Sciatic nerve (tissue), 2 donors: ENCODE measurements at places on chromosomes 11 and 22. TPM values are rescaled to one million over a fixed set of nuclear protein-coding genes. Genes with fewer than 3 reads are reported as not detected.
A peak's percentile ranks its signal among the peaks of the same experiment; 100 is the strongest.

DNA sequence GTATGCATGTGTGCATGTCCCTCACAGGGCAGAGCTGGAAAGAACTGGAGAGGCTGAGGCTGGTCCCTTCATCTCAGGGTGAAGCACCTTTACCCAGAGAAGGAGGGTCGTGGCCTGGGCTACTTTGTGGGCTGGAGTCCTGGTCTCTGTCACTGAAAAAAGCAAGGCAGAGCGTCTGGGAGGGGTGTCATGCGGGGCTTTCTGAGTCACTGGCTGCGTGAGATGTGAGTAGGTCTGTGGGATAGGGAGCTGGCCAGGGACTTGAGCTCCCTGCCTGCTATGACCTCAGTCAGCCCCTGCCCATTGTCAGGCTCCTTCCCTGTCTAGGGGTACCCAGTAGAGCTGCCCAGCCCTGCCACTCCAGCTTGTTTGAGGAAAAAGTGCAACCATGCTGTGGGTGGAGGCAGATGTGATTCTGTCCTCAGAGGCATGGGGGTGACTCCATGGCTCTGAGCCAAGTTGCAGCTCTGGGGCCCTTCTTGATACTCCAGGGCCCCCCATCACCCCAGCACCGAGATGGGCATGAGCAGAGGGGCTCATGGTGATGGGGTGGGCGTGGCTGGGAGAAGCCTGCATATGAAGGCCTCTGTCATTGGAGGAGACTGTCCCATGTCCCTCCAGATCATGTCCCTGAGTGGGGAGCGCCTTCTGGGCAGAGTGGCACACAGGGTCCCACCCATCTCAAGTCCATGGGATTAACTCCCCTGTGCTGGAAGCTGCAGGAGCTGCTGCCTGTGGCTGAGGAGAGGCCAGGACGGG lies 27.8 kb downstream of the KCNQ1 start:
- peak; percentile 35 for DNase-seq

DNA sequence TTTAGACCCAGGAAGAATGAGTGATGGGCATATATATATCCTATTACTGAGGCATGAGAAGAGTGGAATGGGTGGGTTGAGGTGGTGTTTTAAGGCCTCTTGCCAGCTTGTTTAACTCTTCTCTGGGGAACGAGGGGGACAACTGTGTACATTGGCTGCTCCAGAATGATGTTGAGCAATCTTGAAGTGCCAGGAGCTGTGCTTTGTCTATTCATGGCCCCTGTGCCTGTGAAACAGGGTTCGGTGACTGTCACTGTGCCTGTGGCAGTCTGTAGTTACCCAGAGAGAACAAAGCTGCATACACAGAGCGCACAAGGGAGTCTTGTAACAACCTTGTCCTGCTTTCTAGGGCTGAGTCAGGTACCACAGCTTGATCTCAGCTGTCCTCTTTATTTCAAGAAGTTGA lies 11.7 kb downstream of the LIMK2 start:
- no peak for DNase-seq

- peak; percentile 45 for DNase-seq
These were observed 1491.1 kb downstream of the TBC1D22A start for GRCh38 chr22:48253573-48253972.

DNA sequence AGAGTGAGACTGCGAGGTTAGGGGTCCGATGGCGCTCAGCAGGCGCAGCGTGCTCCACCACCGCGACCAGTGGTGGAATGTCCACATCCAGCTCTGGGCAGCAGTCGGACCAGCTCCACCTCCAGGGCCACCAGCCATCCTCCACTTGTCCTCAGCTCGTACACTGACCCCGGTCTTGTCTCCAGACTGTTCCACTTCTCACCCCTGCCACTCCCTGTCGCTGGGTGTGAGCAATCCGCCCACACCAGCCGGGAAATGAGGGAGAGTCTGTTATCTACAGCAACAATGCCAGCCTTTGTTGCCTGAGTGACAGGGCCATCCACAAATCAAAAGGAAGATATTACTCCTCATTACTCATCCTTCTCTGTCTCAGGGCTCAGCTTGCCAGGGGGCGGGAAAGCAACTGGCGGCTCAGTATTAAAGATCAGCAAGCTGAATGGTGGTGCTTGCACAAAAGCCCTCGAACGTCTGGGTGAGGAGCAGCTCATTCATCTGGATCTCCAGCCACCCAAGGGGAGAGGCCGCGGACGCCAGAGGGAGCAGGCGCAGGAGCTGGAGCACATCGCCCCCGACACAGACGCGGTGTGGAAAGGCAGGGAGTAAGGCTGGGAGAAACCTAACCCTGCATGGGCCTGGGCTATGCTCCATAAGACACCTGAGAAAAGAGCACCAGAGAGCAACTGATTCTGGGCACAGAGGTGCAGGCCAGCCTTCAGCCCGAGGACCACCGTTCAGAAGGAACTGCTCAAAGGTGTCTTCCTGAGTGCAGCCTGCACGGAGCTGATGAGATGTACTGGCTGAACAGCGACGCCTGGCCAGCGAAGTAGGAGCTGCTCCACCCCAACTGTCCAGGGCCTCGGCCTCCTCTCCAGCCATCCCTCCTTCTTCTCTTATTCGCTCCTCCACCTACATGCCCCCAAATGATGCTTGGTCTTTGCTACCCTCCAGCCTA lies 21.9 kb downstream of the IGSF9B start:
- peak; percentile 70 for DNase-seq

DNA sequence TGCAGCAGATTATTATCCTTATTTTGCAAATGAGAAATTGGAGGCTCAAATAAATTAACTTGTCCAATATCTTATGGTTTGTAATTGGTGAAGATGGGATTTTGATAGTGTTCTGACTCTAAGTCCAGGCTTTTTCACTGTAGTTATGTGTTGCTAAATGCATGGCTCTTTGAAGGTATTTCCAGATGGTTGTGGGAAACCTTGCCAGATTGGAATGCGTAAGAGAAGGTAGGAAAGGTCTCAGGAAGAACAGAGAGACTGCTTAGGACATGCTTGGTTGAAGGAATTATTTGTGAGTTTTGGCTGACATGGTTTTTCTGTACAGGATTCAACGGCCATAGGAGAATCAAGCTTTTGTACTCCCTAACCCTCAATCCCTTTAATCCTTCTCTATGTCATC lies 108.6 kb downstream of the STIM1 start:
- no peak for DNase-seq

DNA sequence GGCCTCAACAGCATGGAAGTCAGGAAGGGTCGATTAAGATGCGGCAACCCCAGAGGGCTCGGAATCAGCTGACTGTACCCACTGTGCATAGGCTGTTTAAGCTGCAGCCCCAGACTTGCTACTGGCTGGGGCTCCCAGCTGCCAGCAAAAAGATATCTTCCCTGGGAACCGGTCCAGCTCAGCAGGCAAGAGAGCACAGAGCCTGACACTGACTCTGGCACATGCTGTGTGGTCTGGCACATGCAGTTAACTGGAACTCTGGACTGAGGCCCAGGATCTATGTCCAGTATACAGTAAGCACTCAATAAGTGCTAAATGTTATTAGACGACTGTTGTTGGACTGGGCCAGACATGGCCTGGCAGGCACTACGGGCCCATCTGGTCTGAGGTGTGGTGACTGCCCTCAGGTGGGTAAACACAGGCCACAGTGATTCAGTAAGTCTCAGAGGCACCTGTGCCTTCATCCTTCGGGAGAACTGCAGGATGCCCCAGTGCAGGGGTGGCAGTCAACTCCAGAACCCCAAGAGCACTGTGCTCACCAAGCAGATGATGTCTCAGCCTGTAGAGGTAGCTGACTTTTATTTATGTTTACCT lies 87.6 kb downstream of the LARGE1 start:
- DNase-seq: no peak

- DNase-seq: peak; percentile 72
These were observed 65.0 kb downstream of the SFI1 start for GRCh38 chr22:31561238-31561887.

DNA sequence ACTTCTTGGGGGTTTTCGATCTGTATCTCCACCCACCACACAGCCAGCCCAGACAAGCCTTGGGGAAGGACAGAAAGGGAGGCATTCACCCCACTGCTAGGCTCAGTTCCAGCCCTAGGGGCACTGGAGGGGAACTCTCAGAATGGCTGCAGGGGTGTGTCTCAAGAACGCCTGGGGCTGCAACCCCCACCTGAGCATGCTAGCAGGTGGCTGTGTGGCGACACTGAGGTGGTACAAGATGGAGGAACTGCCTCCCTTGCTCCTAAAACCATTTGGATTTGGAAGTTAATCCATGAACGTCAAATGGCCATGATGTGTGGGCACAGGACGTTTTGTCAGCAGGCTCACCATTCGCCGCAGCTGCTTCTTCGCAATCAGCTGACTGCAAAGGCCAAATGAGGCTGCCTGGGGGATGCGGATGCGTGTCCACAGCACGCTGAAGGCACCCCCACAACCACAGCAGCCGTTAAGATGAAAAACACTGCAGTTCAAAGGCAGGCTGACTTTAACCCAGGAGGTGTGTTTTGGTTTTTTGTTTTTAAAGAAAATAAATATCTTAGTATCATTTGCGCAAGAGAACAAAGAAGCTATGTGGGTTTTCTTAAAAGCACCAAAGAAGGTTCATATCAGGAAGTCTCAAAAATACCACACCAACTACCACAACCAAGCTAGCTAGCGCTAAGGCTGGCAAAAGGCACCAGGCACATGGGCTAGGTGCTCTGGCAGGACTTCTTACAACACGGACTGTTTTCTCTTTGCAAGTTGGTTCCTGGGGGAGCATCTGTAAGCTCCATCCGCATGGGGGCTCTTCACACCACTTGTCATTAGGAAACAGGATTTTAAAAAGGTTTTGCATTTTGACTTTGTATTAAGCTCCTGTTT lies 22.2 kb upstream of the NAP1L4 start:
- no peak for DNase-seq

DNA sequence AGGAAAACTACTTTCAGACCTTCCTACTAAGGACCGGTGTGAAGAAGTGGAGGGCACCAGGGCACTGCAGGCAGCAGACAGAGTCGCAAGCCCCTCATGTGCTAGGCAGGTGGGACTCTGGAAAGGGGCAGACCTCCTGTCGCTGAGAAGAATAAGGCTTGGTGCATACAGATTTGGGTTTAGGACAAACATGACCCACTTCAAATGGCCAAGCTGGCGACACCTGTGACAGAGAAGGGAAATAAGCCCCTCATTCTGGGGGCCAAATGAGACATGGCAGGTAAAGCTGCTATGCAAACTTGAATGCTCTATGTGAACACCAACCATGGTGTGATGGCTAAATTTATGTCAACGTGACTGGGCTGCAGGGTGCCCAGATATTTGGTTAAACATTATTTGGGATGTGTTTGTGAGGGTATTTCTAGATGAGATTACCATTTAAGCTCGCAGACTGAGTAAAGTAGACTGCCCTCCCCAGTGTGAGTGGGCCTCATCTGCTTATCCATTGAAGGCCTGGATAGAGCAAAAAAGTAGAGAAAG lies 112.4 kb upstream of the PITPNB start:
- DNase-seq: peak; percentile 18

- no peak for DNase-seq
These were observed 15.3 kb downstream of the OR51M1 start for GRCh38 chr11:5398936-5399335.

DNA sequence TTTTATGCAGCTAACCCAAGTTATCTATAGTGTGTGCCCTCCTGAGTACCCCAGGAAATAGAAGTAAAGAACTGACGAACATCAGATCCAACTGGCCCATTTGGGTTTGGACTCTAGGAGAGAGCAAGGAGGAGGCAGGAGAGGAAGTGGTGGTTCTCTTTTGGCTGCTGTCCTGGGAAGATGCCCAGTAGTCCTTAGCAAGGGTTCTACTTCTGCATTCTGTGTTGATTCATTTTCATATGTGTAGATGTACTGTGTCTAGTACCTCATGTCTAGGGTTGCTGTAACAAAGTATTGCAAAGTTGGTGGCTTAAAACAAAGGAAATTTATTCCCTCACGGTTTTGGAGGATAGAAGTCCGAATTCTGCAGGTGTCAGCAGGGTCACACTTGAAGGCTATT lies 6.6 kb upstream of the MMP27 start:
- no peak for DNase-seq

DNA sequence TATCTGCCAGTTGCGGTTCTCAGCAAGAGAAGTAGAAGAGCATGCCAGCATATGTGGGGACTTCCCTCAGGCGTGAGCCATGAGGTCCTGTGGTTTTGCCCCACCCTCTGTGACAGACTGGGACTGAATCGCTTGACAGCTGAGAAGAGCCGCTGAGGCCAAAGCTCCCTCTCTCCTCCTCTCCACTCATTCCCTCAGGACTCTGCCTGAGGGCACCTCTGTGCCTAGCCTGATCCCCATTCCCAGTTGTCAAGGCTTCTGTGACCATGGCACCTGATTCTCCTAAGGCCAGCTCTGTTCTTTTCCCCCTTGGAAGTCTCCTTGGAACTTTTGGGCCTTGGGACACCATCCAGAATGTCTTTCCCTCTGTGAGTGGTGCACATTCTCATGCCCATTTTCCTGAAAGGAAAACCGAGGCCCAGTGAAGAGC lies 27.0 kb downstream of the ART5 start:
- no peak for DNase-seq

DNA sequence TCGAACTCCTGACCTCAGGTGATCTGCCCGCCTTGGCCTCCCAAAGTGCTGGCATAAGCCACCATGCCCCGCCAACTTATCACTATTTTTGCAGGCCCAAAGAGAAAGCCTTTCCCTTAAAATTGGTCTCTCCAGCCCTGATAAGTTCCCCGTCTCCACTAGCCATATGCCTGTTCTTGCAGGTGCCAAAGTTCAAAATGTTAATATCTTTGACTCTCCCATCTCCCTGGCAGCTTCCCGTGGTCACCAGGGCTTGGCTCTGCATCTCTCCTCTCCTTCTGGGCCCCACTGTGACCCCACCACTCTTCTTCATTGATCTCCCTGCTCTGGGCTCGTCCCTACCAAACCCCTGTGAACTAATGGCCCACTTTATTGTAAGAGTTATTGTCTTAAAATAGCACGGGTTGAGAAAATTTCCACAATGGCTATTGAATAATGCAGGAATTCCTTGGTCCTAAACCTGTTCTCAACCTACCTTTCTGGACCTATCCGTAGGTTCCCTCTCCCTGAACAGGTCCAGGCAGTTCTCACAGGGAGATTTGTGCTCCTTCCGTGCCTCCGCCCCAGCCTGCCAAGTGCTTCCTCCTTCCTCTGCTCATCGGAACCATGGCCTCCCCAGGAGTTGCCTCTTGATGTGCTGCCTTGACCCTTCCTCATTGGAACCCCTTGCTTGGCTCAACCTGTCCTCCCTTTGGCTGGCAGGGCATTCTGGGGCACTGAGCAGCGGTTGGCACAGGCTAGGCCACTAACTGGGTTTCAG lies 147.5 kb downstream of the DSCAML1 start:
- no peak for DNase-seq

Gene MS4A12
- total RNA-seq: not detected

Gene SLC1A2
- 0.98 TPM for total RNA-seq

Gene MPZL3
- total RNA-seq: 2.7 TPM
